ENCODE measurements at places on chromosomes 1 and 21.

- DNase-seq, result peak; percentile 61
These were observed 3.1 kb upstream of the SELENON start for GRCh38 chr1:25796811-25797458.

GRCh38 chr1:28631713-28632112, 11.2 kb downstream of the TAF12 start:
- DNase-seq, result no peak

DNA sequence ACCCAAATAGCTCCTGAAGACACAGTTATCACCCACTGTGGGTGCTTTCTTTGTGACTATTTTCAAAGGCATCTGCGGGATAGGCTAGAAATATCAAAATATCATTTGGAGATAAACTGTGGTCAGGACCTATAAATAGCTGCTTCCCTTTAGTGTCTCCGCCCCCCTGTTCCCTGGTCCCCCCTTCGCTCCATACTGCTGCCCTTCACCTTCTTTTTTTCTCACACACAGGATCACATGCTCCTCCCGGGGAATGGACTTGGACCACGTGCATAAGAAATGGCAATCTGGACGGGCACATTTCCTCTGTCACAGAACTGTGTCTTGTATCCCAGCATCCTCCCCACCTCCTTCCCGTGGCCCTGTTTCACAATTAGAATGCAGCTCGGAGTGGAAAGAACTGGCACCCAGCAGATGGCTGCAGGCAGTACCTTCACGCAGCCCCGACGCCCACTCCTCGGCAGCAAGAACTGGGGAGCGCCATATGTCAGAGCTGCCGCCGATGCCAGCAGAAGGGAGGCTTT, 68.8 kb upstream of the SSX2IP start:
- no peak for DNase-seq

- DNase-seq, result no peak
These were observed 39.1 kb upstream of the SELENON start for GRCh38 chr1:25760871-25761270.

GRCh38 chr21:45226540-45227326, 61.0 kb downstream of the POFUT2 start:
- no peak for DNase-seq

GRCh38 chr1:223709598-223709997, 2.7 kb upstream of the CAPN2 start:
- DNase-seq, result no peak

- no peak for DNase-seq
These were observed 22.8 kb downstream of the HFM1 start for GRCh38 chr1:91381844-91382243.

DNA sequence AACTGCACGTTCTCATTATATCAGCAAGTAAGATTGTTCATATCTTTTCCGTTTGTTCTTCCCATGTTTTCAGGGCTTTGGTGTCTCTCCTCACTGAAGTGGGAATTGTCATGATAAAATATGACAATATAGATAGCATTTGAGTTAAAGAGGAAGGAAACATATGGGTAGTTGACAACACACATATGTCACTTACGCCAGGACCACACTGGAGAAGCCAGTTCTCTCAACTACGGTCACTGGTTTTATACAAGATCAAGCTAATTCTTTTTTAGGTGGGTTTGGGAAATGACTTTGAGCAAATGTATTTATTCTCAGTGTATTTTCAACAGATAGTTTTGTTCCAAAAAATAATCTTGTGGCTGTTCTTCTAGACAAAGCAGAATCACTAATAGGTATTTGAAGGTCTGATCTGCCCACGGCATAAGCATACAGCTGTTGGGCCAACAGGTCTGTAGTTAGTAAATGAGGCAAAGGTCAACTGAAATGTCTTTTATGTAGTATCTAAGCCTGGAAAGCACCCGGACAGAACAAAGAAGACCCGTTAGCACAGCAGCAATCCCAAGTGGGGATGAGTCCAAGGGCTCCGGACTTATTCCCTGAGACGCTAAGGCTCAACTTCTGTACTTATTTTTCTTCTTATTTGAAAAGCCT, 433.6 kb upstream of the ZP4 start:
- no peak for DNase-seq

GRCh38 chr1:165674599-165674998, 23.8 kb downstream of the ALDH9A1 start:
- no peak for DNase-seq

GRCh38 chr1:229024528-229025130, 246.3 kb upstream of the RAB4A start:
- no peak for DNase-seq

GRCh38 chr1:24341260-24341659, 22.1 kb downstream of the GRHL3 start:
- no peak for DNase-seq

DNA sequence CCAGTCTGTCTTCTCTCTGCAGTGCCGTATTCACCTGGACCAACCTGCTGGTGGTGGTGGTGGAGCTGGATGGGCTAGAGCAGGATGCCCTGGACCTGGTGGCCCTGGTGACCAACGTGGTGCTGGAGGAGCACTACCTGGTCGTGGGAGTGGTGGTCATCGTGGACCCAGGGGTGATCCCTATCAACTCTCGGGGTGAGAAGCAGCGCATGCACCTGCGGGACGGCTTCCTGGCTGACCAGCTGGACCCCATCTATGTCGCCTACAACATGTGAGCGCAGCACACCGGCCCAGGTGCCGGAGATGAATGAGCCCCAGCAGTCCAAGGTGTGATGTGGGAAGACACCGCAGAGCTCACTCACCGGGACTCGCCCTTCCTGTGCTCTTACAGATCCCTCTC, 37.5 kb downstream of the S100B start:
- DNase-seq, result no peak

GRCh38 chr21:24316277-24316922, 1290.9 kb downstream of the MRPL39 start:
- DNase-seq, result no peak

- DNase-seq, result no peak
These were observed 191.1 kb upstream of the NFIA start for GRCh38 chr1:60891281-60891680.

DNA sequence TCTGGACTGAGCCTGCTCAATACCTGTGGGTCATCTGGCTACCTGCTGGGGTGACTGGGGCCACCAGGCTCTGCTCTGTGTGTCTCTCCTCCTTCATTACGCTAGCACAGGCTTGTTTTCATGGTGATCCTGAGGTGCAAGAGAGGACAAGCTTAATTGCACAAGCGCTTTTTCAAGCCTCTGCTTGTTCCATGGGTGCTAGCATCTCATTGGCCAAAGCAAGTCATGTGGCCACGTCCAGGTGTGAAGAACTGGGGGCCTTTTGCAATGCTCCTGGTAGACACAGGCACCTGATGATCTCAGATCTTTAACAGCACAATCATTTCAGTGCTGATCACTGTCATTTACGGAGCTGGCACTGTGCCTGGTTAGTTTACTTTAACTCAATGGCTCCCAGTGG, 114.6 kb downstream of the KAZN start:
- no peak for DNase-seq

DNA sequence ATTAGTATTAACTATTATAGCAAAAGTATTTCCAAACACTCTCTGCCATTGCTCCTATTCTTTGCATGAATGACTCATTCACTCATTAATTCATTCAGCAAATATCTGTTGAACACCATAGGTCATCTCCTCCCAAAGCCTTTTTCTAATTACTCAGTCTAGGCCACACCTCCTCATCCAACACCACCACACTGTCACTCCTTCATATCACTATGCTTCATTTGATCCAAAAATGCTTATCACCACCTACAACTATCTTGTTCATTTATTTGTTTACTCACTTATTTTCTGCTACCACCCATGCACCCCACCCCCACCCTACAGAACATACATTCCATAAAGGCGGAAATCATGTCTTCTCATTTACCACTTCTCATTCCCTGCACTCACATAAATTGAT, 94.4 kb upstream of the TNFSF4 start:
- no peak for DNase-seq

- DNase-seq, result no peak
These were observed 12.6 kb upstream of the BARHL2 start for GRCh38 chr1:90729504-90730242.

GRCh38 chr1:161020509-161021164, at the start of gene F11R:
Gene F11R (minus strand): TSS chr1:161021152. CDS start chr1:161021073, 79 bp downstream.
- DNase-seq, result peak; percentile 71

- DNase-seq, result no peak
These were observed 12.9 kb upstream of the ERI3 start for GRCh38 chr1:44367944-44368343.

DNA sequence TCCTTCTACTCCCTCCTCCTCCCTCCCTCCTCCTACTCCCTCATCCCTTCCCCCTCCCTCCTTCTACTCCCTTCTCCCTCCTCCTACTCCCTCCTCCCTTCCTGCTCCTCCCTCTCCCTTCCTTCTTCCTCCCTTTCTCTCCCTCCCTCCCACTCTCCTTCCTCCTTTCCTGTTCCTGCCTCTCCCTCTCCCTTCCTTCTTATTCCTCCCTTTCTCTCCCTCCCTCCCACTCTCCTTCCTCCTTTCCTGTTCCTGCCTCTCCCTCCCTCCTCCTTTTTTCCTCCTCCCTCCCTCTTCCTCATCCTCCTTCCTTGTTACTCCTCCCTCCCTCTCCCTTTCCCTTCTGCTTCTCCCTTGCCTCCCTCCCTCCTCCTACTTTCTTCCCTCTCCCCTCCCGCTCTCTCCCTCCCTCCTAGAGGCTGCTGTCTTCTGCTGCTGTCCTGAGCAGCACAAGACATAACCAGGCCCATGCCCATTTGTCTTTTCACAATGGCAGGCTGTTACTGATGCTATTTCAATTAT, 41.1 kb downstream of the WNT9A start:
- DNase-seq, result no peak

- no peak for DNase-seq
These were observed 35.5 kb downstream of the KIRREL1 start for GRCh38 chr1:158028969-158029368.

DNA sequence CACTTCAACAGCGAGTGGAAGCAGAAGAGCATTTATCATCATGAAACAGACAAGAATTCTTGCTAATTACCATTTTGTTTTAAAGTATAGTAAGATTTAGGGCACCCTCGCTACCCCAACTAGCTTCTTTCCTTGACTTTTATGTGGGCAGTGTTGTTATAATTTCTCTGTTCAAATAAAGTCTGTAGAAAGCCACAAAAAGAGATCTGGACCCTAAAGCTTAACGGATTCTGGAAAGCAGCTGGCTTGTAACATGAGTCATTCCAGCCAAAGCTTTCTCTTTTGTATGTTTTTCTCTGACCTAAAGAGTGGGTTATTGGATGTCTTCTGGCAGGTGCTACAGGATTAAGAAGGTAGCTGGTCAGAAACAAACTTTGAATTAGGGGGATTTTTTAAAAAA, 37.4 kb downstream of the RUNX1 start:
- no peak for DNase-seq

DNA sequence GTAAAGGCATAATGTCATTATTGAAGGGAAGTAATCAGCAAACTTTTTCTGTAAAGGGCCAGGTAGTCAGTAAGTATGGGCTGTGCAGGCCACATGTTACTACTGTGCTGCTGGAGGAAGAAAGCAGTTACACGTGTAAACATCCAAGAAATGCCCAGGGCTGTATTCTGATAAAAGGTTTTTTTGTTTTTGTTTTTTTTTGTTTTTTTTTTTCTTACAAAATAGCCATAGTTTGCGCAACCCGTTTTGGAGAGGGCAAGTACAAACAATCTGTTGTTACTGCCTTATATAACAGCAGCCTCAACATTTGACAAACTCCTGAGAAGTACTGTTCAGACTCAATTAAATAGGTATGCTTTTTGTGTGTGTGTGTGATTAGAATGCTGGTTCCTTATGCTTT, 26.7 kb upstream of the MTMR11 start:
- DNase-seq, result no peak

- DNase-seq, result no peak
These were observed 32.6 kb upstream of the LEPR start for GRCh38 chr1:65387821-65388220.

DNA sequence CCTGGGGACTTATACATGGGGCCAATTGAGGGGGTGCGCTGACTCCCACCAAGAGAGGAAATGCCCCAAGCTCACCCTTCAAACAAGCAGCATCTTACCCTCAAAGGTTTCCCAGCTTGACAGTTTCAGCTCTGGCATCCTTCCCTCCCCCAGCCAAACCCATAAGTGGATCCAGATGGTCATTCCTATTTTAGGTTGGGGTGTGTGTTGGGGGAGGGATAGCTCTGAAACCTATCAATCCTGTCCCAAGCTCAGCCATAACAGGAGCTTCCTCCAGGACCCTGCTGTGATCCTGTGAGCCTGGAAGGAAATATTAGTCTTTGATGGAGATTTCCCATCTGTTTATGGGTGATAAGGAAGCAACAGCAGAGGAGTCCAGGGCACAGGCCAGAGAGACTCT, 3.4 kb upstream of the TMEM222 start:
- DNase-seq, result no peak

DNA sequence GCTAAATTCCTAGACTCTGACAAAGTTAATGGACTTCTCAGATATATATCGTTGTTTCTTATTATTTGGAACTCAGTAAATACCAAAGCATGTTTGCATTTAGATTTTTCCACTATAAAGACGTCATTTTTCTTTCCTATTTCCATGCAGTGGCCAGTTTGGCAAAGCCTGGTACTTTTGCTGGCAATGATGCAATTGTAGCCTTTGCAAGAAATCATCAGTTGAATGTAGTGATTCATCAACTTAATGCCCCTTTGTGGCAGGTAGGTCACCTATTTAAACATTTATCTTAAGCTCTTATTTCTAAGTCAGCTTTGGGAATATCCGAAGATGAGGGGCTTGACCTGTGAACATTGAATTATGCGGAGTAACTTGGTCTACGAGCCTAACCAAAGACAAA, 12.0 kb downstream of the OTUD3 start:
- DNase-seq, result no peak

DNA sequence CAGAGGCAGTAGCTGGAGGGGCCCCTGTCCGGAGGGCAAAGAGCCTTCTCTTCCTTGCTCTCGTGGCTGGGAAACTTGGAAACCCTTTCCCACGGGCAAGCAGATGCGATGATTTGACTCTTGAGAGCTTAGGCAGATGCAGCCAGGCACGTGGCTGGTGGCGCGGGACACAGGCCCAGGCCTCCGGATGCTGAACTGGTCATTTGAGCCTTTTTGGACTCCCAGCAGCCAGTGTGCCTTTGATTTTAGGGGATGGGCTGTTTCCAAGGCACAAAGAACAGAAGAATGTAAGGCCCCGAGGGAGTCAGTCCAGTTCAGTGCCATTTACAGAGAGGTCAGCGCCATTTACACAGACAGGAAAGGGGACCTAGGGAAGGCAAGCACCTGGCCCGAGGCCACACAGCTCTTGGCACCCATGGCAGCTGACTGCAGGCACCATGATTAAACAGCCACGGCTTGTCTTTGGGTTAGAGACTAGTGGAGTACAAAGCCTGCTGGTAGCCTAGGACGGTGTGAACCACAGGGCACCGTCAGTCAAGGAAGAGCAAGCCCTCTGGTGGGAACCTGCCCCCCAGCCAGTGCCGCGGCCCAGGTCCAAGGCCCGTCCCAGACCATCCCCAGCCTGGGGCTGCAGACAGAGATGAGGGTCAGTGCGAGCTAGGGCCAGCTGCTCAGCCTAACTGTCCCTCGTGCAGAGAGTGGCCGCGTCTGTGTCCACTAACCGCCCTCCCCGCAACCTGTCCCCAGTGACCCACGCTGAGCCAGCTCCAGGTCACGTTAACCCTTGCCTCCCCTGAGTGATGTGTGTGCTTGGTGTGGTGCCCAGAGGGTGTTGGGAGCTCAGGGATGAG, 20.4 kb upstream of the CCDC27 start:
- DNase-seq, result no peak
